CD4-positive, alpha-beta T cell (primary cell): ENCODE measurements at places on chromosomes 11 and 22.
A peak's percentile ranks its signal among the peaks of the same experiment; 100 is the strongest.

- DNase-seq, result peak; percentile 79
Observed at GRCh38 chr11:121467965-121468364, 15.2 kb upstream of the SORL1-AS1 start.

DNA sequence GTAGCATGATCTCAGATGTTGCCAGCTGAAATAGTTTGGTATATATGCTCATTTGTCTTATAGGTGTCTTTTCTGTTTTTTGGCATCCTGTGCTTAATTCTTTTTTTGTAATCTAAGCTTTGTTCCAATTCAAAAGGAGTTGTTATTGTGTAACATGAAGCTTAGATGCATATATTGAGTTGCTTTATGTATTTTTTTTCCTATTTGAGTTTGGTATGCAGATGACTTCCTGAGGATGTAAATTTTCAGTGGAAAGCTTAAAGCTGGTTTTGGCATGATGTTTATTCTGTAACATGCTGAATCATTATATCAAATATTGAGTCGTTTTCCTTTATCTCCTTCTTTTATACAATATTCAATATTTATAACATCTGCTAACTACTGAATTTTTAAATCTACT is 69.4 kb downstream of the DDX10 start:
- DNase-seq, result no peak

DNA sequence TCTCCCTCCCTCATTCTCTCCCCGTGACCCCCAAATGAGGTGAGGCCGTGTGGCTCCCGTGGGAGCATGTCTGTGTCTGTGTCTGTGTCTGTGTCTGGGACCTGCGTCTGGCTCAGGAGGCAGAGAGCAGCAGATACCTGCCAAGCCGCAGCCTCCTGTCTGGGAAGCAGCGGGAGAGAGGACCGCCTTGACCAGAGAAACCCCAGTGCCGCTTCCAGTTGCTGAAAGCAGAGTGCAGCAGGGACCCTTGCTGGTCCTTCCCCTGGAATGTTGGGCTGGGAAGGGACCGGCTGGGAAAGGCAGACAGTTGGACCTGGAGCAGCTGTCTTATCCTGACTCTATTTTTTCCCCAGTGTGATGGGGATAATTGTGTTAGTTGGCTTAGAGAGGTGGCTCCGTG is 525 bp downstream of the CSDC2 start:
- DNase-seq, result no peak

- no peak for DNase-seq
Observed at GRCh38 chr22:49199224-49199623, 628.4 kb downstream of the BRD1 start.

DNA sequence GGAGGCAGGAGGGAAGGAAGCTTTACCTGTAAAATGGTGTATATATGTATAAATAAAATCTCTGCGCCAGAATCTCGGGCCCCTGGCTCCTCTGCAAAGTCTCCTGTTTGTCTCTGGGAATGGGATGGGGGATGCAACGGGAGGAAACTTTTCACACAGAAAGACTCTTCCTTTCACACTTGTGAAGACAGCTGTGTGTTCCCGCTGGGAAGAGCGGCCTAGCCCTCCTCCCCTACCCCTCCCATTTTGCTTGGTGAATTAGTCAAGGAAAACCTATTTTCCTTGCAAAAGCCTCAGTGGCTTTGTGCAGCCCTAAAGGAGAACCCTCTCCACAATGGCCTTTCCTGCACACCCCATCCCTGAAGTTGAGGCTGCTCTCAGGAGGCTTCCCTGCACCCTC is 9.4 kb upstream of the IGF2 start:
- DNase-seq, result no peak

DNA sequence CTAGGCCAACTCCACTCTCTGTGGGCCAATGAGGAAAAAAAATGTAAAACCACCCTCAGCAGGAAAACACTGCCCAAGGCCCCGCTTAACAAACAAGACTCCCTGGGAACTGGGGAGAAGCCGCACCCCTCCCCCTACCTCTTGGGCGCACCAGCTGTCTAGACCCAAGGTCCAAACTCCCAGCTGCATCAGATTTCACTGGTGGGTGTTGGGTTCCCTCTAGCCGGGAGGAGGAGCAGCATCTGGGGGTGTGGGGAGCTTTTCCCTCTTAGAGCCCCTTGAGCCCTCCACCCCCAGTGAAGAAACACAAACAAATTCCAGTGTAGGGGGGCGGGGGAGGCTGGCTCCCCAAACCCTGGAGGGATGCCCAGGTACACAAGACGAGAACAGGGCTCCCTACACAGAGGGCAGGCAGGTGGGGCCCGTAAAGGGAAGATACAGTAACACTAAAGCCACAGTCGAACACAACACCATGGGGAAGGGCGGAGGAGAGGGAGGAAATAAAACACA is 64.9 kb downstream of the NECTIN1 start:
- no peak for DNase-seq
